ENCODE measurements at places on chromosomes 1 and 21.

- no peak for DNase-seq
Measured at GRCh38 chr1:21930080-21930571, 7.0 kb downstream of the HSPG2 start.

GRCh38 chr1:69252696-69253095, 315.0 kb upstream of the LRRC7 start:
- no peak for DNase-seq

- no peak for DNase-seq
Measured at GRCh38 chr1:4063516-4063915, 163.4 kb upstream of the C1orf174 start.

GRCh38 chr1:60978421-60979357, 103.7 kb upstream of the NFIA start:
- no peak for DNase-seq

- no peak for DNase-seq
Measured at GRCh38 chr1:109793486-109794318, 30.0 kb upstream of the EPS8L3 start.

- no peak for DNase-seq
Measured at GRCh38 chr1:169550294-169550693, 36.0 kb downstream of the F5 start.

DNA sequence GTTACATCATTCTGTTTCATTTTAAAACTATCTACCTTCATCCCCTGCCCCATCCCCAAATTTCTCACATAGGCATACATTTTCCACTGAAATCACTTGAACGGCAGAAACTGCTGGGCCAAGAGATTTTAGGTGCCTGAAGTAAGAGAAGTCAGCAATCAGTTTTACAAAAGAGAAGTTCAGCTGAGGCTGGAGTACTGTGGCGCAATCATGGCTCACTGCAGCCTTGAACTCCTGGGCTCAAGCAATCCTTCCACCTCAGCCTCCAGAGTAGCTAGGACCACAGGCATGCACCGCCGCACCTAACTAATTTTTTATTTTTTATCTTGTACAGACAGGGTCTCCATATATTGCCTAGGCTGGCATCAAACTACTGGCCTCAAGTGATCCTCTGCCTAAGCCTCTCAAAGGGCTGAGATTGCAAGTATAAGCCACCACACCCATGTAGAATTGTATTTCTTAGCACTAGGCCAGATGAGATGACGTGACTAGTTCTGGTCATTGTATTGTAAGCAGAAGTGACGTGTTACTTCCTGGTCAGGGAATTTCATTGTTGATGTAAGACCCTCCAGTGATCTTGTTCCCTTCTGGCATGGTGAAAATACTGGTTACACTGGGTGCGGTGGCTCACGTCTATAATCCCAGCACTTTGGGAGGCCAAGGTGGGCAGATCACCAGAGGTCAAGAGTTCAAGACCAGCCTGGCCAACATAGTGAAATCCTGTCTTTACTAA, 7.1 kb downstream of the BECN2 start:
- no peak for DNase-seq

GRCh38 chr1:211623515-211623914, 44.6 kb upstream of the SLC30A1 start:
- DNase-seq: no peak

DNA sequence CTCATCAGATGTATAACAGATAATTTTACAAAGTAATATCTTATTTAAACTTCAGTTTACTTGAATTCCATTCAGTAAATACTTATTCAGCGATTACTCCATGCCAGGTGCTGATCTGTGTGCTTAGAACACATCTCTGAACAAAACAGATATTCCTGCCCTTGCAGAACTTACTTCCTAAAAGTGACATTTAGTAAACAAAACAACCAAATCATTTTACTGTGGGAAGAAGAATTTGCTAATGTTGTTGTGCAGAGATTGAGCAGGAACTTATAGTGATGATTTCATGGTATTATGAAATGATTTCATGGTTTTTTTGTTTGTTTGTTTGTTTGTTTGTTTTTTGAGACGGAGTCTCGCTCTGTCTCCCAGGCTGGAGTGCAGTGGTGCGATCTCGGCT, 39.3 kb upstream of the WLS start:
- no peak for DNase-seq

GRCh38 chr1:26516987-26517765, 12.4 kb upstream of the RPS6KA1 start:
- DNase-seq: no peak

DNA sequence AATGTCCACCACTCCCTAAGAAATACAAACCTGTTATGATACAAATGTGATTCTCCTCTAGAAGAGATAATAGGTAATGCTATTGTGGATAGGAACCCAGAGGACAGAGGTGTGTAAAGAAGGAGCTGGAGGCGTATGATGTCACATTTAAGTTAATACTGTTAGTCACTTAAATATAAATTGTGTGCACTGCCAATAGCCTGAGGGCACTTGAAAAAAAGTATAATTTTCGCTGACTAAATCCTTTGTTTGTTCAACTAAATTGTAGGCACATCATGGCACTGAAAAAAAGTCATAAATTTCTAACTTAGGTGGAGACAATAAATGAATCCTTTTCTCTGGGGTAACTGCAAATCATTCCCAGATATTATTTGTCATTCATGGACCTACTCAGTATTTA, 4.4 kb downstream of the RCSD1 start:
- no peak for DNase-seq

DNA sequence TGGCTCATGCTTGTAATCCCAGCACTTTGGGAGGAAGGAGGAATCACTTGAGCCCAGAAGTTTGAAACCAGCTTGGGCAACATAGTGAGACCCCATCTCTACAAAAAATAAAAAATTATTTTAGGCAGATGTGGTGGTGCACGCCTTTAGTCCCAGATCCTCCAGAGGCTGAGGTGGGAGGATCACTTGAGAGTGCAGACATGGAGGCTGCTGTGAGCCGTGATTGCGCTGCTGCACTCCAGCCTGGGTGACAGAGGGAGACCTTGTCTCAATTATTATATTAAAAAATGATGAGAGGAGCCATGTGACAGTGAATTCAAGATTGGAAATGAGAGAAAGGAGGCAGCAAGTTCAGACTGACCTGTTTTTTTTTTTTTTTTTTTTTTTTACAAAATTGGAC, 282.3 kb downstream of the ZP4 start:
- DNase-seq: no peak

Data from stimulated activated CD8-positive, alpha-beta memory T cell treated with anti-CD3 and anti-CD28 coated beads, Interleukin-4, amount 100 ng/mL, for 1 hour (primary cell).